Activated CD4-positive, alpha-beta T cell treated with anti-CD3 and anti-CD28 coated beads for 4 hours (primary cell): ENCODE measurements at places on chromosomes 2 and 18.

GRCh38 chr2:1940679-1941078, 196.4 kb upstream of the PXDN start:
- DNase-seq = no peak

GRCh38 chr2:6986912-6987361, 69.7 kb downstream of the RNF144A start:
- DNase-seq = no peak

- DNase-seq = no peak
These were observed 150.5 kb upstream of the L3MBTL4 start for GRCh38 chr18:6564950-6565814.

GRCh38 chr18:26575865-26576217, 27.5 kb upstream of the KCTD1 start:
- no peak for DNase-seq

DNA sequence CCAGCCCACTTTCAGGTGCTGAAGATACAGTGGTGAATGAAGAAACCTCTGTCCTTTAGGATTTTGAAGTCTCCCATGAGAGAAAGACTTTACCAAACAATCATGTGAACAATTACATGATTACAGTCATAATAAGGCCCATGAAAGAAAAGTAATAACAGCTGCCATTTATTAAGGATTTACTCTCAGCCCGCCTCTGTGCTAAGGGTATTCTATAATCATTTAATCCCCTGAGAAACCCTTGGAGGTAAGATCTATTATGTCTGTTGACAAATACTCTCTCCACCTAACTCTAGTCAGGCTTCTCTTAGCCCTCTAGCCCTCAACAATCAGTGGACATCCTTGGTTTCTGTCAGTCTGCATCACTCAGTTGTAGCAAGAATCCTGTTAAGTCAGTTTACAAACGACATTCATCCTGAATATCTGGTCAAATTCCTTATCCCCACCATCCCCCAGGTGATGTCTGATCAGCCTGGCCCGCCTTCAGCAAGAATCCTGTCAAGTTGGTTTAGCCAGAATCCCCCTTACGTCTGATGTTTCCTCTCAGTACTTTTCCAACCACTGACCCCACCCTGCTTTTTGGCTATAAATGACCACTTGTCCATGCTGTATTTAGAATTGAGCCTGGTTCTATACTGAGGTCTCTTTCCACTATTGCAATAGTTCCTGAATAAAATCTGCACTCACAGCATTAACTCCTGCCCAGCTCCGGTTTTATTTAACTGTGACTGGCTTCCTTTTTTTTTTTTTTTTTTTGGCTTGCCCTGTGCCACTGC, 12.2 kb upstream of the SOCS6 start:
- DNase-seq = no peak

DNA sequence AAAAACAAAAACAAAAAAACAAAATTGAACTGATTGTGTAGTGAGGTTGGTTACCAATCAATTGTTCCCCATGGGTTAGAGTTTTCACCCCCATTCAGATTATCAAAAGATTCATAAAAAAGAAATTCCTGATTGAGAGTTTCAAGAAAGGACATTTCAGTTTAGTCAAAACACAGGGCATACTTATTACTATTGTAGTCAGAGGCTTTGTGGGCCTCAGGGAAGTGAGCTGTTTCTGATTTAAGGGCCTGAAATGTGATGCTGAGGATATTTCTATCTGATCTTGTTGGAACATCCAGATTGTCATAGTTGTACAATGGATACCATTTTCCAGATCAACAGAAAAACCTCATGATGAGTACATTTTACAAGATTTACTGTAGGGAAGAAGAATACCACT, 368.1 kb upstream of the NETO1 start:
- DNase-seq = no peak
